ENCODE measurements at places on chromosomes 3 and 15.

DNA sequence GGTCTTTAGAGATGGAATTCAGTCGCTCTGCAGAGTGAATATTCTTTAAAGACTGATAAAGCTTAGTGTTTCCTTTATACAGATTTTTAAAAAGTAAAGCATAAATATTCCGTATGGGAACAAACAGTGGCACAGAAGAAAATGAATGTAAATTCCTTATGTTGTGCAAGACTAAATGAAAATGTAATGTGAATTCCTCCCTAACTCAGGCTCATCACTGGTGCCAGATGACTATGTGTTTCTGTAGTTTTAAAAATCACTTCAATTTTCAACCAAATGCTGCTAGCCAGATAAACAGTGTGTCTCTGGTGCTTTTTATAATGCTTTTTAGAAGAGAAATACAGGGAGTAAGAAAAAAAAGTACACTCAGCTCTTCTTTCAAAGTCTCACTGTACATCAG lies 154.8 kb upstream of the SNTN start:
- no peak for DNase-seq

GRCh38 chr15:73965094-73965757 lies 26.9 kb downstream of the STOML1 start:
- no peak for DNase-seq

DNA sequence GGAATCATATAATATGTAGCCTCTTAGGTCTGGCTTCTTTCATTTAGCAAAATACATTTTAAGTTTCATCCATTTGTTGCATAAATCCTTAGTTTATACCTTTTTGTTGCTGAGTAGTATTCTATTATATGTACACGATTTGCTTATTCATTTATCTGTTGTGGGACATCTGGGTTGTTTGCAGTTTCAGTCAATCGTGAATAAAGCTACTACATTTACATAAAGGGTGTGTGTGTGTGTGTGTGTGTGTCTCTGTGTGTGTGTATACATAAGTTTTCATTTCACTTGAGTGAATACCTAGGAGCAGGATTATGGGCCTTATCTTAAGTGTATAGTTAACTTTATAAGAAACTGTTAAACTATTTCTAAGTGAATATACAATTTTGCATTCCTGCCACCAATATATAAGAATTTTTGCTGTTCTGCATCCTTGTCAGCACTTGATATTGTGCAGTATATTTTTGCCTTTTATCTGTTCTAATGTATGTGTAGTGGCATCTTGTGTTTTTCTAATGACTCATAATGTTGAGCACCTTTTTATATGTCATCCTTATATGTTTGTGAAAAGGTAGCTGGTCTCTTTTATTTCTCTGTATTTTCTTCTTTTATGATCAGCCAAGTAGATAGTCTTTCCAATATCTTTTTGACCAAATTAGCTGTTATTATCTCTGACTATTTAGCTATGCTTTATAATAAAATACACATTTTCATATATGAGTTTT lies 55.0 kb downstream of the GLCE start:
- no peak for DNase-seq

GRCh38 chr15:67879440-67880129 lies 39.7 kb upstream of the RNU6-1 start:
- no peak for DNase-seq

DNA sequence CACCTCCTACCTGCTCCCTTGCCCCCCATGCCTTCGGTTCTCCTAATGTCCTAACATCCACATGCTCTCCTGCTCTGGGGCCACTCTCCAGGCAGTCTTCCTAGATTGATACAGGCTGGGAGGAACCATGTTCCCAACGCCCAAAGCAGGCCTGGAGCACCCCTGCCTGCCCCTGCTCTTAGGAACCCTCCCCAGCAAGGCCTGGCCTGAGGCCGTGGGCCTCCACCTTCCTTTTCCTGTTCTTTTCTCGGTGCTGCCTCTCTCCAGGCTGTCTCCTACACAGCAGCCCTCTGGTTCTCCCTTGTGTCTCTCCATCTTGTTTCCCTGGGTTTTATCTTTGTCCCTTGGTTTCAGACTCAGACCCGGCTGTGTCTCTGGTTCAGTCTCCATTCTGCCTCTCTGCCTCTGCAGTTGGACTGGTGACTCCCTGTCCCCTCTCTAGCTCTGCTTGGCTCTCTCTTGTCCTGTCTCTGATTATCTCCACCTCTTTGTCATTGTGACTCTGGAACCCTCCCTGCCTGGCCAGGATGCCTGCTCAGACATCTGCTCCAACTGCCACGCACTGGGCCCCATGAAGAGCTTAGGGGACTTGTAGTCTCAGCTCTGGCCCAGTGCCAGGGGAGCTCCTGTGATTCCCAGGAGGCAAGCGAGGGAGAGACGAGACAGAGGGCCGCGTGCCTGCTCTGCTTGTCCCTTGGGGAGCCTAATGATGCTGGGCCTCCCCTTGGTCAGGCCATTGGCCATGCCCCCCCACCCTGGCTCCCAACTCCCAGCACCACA lies 26.0 kb upstream of the RPL29 start:
- DNase-seq, result no peak

DNA sequence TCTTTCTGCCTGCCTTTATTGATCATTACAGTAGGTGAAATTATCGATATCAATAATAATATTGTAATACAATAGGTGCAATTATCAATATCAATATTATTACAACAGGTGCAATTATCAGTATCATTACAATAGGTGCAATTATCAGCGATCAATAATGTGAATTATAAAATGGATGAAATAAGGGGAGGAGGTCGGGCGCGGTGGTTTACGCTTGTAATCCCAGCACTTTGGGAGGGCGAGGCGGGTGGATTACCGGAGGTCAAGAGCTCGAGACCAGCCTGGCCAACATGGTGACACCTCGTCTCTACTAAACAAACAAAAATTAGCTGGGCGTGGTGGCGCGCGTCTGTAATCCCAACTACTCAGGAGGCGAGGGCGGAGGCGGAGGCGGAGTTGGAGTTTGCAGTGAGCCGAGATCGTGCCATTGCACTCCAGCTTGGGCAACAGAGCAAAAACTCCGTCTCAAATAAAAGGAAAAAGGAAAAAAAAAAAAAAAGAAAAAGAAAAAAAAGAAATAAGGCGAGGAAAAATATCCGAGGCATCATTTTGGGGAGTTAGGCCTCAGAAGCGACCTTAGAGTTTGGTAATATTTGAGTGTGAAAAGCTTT lies 611 bp upstream of the BNIP2 start:
- no peak for DNase-seq

GRCh38 chr3:27639271-27639670 lies 82.9 kb downstream of the EOMES start:
- no peak for DNase-seq

- DNase-seq, result no peak
These were observed 101.3 kb downstream of the LRRK1 start for GRCh38 chr15:101020451-101020850.

DNA sequence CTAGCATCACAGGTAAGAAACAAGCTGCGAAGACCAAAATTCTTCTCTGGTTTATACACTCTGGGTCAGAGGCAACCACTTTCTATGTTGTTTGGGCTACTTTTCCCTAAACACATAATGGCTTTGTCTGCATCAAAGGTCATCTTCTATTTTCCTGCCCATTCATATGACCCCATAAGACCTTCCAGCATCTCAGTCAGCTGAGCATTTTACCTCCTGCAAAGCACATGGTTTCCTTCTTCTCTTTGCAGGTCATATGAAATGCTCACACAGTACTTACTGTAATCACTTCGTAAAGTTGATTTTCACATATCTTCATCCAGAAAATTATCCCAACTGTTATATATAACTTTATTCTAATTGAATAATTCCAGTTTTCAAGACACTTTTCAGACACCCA lies 34.8 kb downstream of the LIPC start:
- no peak for DNase-seq

- no peak for DNase-seq
These were observed 33.2 kb upstream of the GOLGA8B start for GRCh38 chr15:34616613-34617012.
